Right lung (tissue), 10 donors: ENCODE measurements at places on chromosomes 3 and 15.

GRCh38 chr3:21117370-21117769 is 633.6 kb downstream of the ZNF385D start:
- no peak for DNase-seq

GRCh38 chr3:77467702-77468625 is 428.1 kb downstream of the ROBO2 start:
- DNase-seq, result peak; percentile 42

DNA sequence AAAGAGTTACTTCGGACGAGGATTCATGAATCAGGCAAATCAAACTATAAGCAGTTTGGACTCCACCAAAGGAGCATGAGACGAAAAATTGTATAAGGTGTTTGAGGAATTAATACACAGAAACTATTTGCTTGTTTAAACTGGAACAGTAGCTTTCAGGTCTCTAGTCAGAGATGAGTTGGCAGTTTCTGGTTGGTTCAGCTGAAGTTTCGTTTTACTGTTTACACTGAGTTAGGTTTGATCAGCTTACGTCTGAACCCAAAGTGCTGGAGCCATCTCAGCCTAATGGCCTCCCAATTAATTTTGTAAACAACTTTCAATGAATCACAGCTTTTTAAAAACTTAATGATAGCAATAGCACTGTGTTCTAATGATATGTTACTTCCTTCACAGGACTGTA is 703.7 kb downstream of the NLGN1 start:
- DNase-seq, result no peak

GRCh38 chr3:101784855-101785613 is 6.0 kb downstream of the NXPE3 start:
- DNase-seq, result no peak

- no peak for DNase-seq
Observed at GRCh38 chr3:56321892-56322291, 146.4 kb downstream of the ERC2 start.

GRCh38 chr3:30530084-30530483 is 76.3 kb upstream of the TGFBR2 start:
- no peak for DNase-seq

DNA sequence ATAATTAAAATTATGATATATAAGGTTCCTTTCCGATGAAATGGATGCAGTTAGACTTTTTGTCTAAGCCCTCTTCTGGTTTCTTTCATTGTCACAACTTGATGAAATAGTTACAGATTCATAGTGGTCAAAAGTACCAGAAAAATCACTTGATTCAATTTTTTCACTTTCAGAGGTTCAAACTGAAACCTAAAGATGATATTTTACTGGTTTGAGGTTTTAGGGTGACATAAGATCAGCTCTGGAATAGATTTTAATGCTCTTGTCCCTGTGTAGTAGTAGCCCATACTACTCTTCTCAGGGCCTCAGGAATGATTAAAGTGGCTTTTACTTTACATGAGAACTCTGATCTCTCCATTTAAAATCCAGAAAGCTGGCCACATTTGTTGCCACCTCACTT is 479.1 kb upstream of the ZNF717 start:
- no peak for DNase-seq

DNA sequence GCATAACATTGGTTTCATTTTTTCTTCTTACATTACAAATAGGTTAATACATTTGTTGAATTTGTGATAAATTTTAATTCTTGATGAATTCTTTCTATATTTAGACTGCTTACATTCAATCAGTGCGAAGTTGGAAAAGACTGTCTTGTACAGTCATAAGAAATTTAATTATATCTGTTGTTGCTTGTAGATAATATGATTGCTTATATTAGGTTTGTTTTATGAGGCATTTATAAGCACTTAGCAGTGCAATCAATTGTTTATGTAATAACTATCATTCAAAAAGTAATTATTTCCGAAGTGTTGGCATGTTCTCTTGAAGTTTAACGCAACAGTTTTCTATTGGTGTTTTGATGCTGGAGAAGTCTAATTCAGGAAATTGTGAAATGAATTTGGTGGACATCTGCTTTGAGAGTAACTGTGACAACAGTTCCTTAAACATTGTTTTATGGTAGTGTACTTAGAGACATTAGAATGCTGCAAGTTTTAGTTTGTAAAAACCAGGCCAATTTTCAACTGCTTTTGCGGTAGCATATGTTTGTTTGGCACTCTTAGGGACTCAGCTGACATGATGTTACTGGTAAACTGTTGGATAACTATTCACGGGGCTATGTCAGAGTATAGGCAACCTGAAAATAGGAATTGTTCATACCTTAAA is 99.7 kb downstream of the NAALADL2 start:
- DNase-seq, result peak; percentile 83

- DNase-seq, result no peak
Observed at GRCh38 chr3:140854961-140855360, 86.7 kb upstream of the SLC25A36 start.
